ENCODE measurements at places on chromosomes 11 and 22.
A peak's percentile ranks its signal among the peaks of the same experiment; 100 is the strongest.

- no peak for DNase-seq
Observed at GRCh38 chr22:45903355-45904135, 73.4 kb downstream of the WNT7B start.

- DNase-seq = no peak
Observed at GRCh38 chr11:30432178-30432577, 109.3 kb downstream of the ARL14EP start.

- no peak for DNase-seq
Observed at GRCh38 chr11:17876827-17877226, 136.0 kb downstream of the SERGEF start.

DNA sequence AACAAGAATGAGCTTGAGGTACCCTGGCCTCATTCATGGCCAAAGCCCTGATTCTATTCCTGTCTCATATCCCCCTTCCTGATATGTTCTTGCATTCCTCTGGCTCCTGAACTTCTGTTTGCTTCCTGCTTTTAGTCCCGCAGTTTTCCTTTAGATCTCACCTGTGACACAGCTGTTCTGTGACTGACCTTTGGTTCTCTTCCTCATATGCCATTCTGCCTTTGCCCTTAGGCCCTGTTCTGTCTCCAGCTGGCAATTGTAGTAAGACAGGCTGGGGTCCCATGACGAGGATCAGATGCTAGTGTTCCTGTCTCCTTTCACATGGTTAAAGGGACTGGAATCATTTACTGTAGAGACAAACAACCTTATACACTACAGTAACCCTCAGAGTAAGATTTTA, 59.0 kb upstream of the PDE3B start:
- no peak for DNase-seq

GRCh38 chr11:28296426-28296825, 188.2 kb downstream of the METTL15 start:
- DNase-seq = no peak

DNA sequence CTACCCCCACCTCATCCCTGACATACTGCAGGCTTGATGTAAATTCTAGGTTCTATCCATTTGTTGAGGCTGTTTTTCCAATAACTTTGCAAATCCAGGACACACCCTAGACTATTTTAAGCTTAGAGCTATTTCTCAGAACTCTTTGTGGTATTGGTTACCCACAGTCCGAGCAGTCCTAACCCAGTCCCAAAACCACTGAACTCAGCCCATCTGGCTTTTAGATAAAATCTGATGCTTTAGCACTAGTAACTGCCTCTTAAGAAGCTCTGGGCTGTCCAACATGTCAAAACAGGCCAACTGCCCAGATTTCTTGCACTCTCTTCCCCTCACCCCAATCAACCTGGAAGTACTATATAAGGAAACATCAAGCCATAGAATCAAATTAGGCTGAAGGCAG, 344.4 kb upstream of the CADM1 start:
- DNase-seq = no peak

- DNase-seq = no peak
Observed at GRCh38 chr11:115676206-115676605, 172.0 kb upstream of the CADM1 start.

DNA sequence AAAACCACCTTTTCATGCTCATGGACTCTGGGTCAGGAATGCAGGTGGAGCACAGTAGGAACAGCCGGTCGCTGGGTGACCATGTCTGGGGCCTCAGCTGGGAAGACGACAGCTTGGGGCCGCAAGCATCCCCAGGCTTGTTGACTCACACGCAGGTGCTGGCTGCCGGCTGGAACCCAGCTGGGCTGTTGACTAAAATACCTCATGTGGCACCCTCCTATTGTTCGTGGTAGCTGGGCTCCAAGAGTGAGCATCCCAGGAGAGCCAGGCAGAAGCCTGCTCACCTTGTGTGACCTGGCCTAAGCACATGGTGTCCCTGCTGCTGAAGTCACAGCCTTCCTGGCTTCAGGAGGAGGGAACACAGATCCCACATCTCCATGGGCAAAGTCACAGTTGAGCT, 9.4 kb downstream of the DPP3 start:
- DNase-seq = no peak

DNA sequence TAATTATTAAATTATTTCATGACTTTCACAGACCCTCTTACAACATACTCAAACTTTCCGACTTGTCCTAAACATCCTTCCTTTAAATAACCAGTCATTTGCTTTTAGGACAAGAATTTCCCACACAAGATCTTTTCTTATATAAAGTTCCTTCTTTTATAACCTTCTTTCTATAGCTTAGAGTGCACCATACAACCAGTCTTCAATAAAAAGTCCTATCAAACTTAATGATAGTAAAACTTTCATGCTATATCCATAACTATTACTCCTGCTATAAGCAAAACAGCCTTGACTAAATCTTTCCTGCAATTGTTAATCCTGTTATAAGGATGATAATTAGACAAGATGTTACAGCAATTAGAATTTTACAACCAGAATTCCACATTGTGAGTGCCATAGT, 47.4 kb downstream of the ZNF280B start:
- DNase-seq = no peak

- no peak for DNase-seq
Observed at GRCh38 chr11:128468111-128468510, 119.2 kb downstream of the ETS1 start.

GRCh38 chr11:44004452-44005062, 43.2 kb upstream of the ACCSL start:
- no peak for DNase-seq

- no peak for DNase-seq
Observed at GRCh38 chr11:62433904-62434276, 15.1 kb downstream of the SCGB1A1 start.

DNA sequence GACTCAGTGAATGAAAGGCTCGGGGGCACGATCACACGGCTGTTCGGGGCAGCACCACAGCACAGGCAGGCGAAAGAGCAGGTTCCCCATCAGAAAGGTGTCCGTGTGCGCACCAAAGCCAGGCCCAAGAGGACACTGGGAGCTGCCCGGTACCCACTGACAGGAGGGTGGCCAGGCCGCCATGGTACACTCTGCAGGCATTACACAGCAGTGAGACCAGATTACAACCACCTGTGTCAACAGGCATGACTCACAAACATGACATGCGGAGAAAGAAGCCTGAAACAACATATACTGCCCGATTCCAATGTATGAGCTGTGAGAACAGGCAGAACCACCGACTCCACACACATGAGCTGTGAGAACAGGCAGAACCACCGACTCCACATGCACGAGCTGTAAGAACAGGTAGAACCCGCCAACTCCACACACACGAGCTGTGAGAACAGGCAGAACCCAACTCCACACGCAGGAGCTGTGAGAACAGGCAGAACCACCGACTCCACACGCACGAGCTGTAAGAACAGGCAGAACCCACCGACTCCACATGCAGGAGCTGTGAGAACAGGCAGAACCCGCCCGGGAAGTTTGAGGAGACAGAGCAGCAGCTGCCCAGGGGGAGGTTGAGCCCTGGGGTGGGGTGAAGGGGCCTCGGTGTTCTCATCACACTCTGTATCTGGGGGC, 32.6 kb downstream of the KIAA0930 start:
- no peak for DNase-seq

- DNase-seq = no peak
Observed at GRCh38 chr11:32267679-32268187, 167.6 kb downstream of the WT1 start.

DNA sequence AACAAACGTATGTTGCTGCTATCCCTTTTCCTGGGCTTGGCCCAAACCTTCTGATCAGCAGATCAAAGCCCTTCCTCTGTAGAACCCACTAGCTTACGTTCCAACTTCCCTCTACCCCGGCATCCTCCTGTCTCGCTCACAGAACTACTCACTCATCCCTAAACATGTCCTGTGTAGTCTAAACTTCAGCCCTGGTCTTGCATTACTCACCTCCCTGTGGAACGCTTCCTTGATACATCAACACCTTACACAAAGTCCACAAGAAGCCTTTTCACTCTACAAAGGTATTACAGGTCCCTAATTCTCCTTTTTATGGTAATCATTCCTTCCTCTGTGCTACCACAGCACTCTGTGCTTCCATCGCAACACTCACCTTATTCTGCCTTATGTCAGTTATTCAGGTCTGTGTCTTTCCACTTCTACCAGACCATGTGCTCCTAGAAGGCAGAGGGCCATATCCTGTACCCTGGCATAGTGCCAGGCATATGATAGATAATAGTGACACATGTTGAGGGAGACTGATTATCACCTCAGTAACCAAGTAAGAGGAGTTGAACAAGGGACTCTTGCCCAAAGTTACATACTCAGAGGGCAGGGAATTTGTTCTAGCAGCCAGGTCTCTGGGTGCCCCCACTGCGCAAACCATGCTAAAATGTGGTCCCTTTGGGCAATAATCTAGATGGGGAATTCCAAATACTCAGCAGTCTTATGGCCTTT, 41.6 kb downstream of the USP35 start:
- DNase-seq = no peak

GRCh38 chr22:22915670-22916035, 28.0 kb downstream of the IGLL5 start:
- no peak for DNase-seq

GRCh38 chr11:62747475-62748160, 6.3 kb downstream of the ZBTB3 start:
- no peak for DNase-seq

- DNase-seq = no peak
Observed at GRCh38 chr11:72834905-72835304, 20.7 kb downstream of the ATG16L2 start.

DNA sequence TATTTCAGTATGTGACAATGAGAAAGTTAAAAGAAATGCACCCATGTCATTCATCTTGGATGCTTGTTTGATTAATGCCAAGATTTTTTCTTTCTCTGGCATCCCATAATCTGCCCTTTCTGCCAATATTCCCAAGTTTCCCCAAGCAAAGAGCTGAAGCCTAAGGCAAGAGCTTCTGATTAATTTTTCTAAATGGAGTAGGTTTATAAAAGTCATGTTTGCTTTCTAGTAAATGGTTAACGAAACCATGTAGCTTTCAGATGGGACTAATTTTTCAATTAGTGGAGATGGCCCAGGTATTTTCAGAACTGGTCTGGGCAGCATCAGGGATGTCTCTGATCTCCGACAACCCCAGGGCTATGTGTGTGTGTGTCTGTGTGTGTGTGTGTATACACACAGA, 55.3 kb downstream of the LRRC4C start:
- no peak for DNase-seq

GRCh38 chr11:2780850-2781407, 81.1 kb upstream of the KCNQ1OT1 start:
- DNase-seq = no peak

- DNase-seq = no peak
Observed at GRCh38 chr22:17145021-17145680, 13.9 kb downstream of the HDHD5 start.

DNA sequence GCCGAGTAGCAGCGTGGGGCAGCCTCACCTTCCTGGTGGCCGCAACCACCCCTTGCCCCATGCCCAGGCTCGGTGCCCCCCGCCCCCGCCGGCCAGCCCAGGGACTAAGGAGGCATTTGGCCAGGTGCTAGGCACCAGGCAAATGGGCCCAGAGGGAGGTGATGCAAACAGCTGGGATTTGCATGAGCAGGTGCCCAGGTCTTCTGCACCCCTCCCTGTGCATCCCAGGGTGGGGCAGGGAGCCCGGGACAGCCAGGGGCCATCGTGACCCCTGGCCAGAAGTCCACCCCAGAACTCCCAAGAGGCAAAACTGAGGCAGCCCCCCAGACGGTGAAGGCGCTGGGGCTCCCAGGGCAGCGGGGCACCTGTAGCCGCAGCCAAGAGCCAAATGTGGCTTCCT, 18.1 kb downstream of the TRPM5 start:
- DNase-seq = no peak

DNA sequence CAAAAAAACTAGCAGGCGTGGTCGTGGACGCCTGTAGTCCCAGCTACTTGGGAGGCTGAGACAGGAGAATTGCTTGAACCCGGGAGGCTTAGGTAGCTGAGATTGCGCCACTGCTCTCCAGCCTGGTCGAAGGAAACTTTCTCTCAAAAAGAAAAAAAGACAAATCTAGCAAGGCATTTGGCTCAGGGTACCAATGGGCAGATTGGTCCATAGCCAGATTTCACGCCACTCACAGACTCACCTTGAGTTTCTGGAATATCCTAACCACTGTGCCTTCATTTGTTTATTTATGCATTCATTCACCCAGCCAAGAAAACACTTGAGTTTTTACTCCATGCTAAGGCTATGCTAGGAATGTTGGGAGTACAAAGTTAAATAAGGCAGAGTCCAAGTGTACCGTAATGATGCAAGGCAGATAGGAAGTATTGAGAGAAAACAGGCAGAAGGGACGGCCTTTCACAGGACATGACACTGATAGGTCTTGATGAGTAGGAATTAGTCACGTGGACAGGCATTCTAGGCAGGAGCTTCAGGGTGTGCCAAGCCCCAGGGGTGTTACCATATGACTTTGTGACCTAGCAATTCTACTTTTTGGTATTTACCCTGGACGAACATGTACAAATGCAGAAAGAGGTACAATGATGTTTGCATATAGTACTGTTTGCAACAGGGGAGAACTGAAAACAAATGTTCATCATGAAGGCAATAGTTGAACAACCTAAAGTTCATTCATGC, 3.0 kb upstream of the PACSIN3 start:
- DNase-seq = no peak

GRCh38 chr11:82303671-82304070, 430.0 kb downstream of the FAM181B start:
- no peak for DNase-seq

- DNase-seq = no peak
Observed at GRCh38 chr11:75078233-75078632, 18.4 kb downstream of the OR2AT4 start.

DNA sequence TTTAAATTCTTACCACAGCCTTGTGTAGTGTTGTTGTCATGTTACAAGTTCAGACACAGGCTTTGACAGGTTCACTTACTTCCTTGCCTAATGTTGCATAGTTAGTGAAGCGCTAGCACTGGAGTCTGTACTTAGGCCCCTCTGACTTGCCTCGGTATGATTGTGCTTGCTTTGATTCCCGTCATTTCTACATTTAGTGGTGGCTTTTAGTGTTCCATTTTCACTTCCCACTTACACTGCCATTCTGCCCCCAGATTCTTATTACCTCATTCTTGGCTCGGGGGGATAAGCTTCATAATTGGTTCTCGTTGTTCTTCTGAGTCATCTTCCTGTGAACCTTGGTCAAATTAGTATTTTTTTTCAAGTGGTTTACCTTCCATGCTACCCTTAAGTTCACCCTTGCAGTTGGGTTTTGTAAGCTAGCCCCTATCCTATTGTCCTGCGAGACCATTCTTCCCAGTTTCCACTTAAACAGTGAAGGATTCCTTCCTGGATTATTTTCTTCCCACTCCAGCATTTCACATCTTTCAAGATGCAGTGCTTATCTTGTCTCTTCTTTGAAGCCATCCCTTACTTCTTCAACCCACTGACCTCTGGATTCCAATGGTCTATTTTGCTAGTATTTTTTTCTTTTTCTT, 68.7 kb downstream of the DDX10 start:
- DNase-seq = peak; percentile 2

GRCh38 chr11:20155683-20156279, 4.5 kb downstream of the DBX1 start:
- no peak for DNase-seq

DNA sequence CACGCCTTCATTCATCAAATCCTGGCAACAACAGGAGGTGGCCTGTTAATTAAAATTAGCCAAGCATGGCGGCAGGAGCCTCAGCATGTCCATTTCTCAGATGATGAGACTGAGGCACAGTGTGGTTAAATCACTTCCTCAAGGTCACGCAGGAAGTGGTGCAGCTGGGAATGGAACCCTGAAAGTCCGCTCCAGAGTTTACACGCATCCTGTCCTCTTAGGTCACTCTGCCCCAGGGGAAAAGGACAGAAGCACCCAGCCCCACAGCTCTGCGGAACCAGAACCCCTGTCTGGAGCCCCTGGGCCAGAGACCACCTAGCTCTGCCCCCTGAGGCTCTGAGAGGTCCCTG, 19.6 kb downstream of the RPL3 start:
- DNase-seq = no peak

- no peak for DNase-seq
Observed at GRCh38 chr11:116890193-116890592, 52.8 kb upstream of the APOA1 start.

All from activated T-helper 9 cell treated with anti-CD3 and anti-CD28 coated beads, Interleukin-2, amount 50 U/mL, for 16 hours (primary cell).